Calu3 (cell line): ENCODE measurements at places on chromosomes 7 and 10. TPM values are rescaled to one million over a fixed set of nuclear protein-coding genes. Genes with fewer than 3 reads are reported as not detected.

GRM3 gene
- total RNA-seq: not detected in 2 replicates

GTF2IRD1 gene
- total RNA-seq: 29.2 and 31.1 TPM in 2 replicates

HOXA10 gene
- 11.8 and 12.1 TPM in 2 replicates for total RNA-seq

TMEM130 gene
- total RNA-seq: not detected in 2 replicates

SH3PXD2A gene
- total RNA-seq: 7.5 TPM in 2 replicates

HMX3 gene
- not detected in 2 replicates for total RNA-seq

RADIL gene
- total RNA-seq: 0.83 and 1.8 TPM in 2 replicates

PTPRN2 gene
- total RNA-seq: 1.9 and 2.0 TPM in 2 replicates

PTPN20 gene
- total RNA-seq: 5.1 and 7.1 TPM in 2 replicates

TMEM229A gene
- not detected in 2 replicates for total RNA-seq

FRMPD2 gene
- total RNA-seq: 1.9 and 2.0 TPM in 2 replicates

SPDYE6 gene
- not detected in 2 replicates for total RNA-seq

GRCh38 chr7:155959894-155960293 is 147.6 kb upstream of the SHH start:
- peak overlapping the region; percentile 22 for H3K4me3 ChIP-seq
- H3K36me3 ChIP-seq: peaks cover 19% of the 10 kb centered on the region
- H3K27ac ChIP-seq: peak overlapping the region; percentile 90
- H3K4me1 ChIP-seq: peaks cover 11% of the 10 kb centered on the region
- peak; percentile 35 for DNase-seq

GRCh38 chr7:155007947-155008346 is 5.0 kb upstream of the PAXIP1 start:
- H3K4me1 ChIP-seq: peaks cover 8% of the 10 kb centered on the region
- no peaks in the 10 kb centered on the region for H3K27me3 ChIP-seq
- DNase-seq: no peak
- H3K4me3 ChIP-seq: no peak overlapping the region
- H3K27ac ChIP-seq: no peak overlapping the region

GRCh38 chr10:127135844-127136577 is 60.4 kb downstream of the INSYN2A start:
- no peak overlapping the region for H3K4me3 ChIP-seq
- no peak overlapping the region for H3K27ac ChIP-seq
- H3K36me3 ChIP-seq: no peaks in the 10 kb centered on the region
- H3K27me3 ChIP-seq: no peaks in the 10 kb centered on the region
- no peak for DNase-seq

GRCh38 chr10:121788717-121789116 is 139.1 kb downstream of the ATE1 start:
- no peaks in the 10 kb centered on the region for H3K36me3 ChIP-seq
- H3K4me1 ChIP-seq: peaks cover 13% of the 10 kb centered on the region
- no peak for DNase-seq
- H3K27me3 ChIP-seq: no peaks in the 10 kb centered on the region
- H3K27ac ChIP-seq: no peak overlapping the region

GRCh38 chr10:19789607-19790006 is 26.6 kb upstream of the PLXDC2 start:
- no peaks in the 10 kb centered on the region for H3K4me1 ChIP-seq
- H3K36me3 ChIP-seq: no peaks in the 10 kb centered on the region
- H3K27me3 ChIP-seq: no peaks in the 10 kb centered on the region
- no peak overlapping the region for H3K27ac ChIP-seq
- no peak for DNase-seq

GRCh38 chr10:21299330-21299729 is 226.2 kb downstream of the SKIDA1 start:
- no peak overlapping the region for H3K4me3 ChIP-seq
- peaks cover 1% of the 10 kb centered on the region for H3K4me1 ChIP-seq
- no peak for DNase-seq
- H3K36me3 ChIP-seq: no peaks in the 10 kb centered on the region
- peaks cover 13% of the 10 kb centered on the region for H3K27me3 ChIP-seq
- H3K27ac ChIP-seq: no peak overlapping the region

DNA sequence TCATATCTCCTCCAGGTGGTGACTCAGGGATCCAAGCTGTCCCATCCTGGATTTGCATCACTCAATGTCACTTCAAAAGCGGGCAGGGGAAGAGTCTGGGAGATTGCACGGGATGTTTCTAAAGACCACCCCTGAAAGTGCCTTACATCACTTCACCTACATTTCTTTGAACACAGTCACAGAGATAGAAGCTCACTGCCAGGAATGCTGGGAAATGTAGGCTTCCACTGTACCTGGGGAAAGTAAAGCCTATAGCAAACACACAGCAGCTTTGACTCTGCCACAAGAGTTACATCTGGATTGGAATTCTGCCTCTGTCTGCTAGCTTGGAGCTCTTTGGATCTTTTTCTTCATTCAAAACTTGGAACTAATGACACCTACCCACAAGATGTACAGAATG is 300.9 kb downstream of the WDR11 start:
- no peak overlapping the region for H3K27ac ChIP-seq
- no peaks in the 10 kb centered on the region for H3K36me3 ChIP-seq
- DNase-seq: no peak
- H3K27me3 ChIP-seq: no peaks in the 10 kb centered on the region

DNA sequence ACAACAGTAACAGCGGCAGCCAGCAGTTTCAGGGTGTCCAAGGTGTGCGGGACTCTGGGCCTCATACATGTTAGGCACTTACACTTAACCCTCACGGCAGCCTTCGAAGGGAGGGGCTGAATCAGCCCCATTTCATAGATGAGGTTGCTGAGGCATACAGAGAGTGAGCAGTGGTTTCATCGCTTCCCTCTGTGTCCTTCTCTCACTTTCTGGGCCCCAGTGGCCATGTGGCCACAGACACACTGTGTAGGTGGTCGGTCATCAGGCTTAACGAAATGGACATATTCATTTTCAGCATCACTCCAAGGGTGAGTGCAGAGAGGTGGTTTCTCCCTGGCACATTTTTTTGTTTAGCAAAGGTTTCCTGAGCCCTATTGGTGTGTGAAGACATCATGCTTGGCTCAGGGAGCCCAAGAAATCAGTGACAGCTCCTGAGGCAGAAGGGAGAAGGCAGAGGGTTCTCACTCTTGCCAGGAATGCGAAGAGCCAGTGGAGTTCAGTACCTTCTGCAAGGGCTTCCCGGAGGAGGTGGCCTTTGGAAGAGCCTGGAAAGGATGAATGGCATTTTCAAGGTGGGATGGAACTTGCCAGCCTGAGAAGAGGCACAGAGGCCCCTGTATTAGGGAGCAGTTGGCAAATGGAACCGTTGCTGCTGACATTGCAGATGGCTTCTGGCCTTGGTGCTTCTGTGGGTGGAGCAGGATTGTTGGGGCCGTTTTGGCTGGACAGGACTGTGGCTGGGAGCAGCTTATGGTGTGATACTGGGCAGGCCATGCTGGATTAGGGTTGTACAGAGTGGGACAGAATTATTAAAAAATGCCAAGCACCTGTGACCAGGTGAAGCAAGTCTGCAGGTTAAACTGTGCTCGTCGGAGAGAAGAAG is 61.7 kb upstream of the PPIF start:
- no peak for DNase-seq
- no peak overlapping the region for H3K27ac ChIP-seq
- H3K4me1 ChIP-seq: peaks cover 10% of the 10 kb centered on the region
- no peak overlapping the region for H3K4me3 ChIP-seq
- H3K27me3 ChIP-seq: no peaks in the 10 kb centered on the region
- H3K36me3 ChIP-seq: peaks cover 8% of the 10 kb centered on the region

- no peak overlapping the region for H3K4me3 ChIP-seq
- no peak overlapping the region for H3K27ac ChIP-seq
- H3K27me3 ChIP-seq: peaks cover 43% of the 10 kb centered on the region
- no peaks in the 10 kb centered on the region for H3K36me3 ChIP-seq
- no peaks in the 10 kb centered on the region for H3K4me1 ChIP-seq
- no peak for DNase-seq
These were observed 2.5 kb downstream of the OR6V1 start for GRCh38 chr7:143054621-143055020.

- no peaks in the 10 kb centered on the region for H3K4me1 ChIP-seq
- no peaks in the 10 kb centered on the region for H3K36me3 ChIP-seq
- no peak overlapping the region for H3K27ac ChIP-seq
These were observed 534.0 kb upstream of the ANKRD30A start for GRCh38 chr10:36591436-36591835.

DNA sequence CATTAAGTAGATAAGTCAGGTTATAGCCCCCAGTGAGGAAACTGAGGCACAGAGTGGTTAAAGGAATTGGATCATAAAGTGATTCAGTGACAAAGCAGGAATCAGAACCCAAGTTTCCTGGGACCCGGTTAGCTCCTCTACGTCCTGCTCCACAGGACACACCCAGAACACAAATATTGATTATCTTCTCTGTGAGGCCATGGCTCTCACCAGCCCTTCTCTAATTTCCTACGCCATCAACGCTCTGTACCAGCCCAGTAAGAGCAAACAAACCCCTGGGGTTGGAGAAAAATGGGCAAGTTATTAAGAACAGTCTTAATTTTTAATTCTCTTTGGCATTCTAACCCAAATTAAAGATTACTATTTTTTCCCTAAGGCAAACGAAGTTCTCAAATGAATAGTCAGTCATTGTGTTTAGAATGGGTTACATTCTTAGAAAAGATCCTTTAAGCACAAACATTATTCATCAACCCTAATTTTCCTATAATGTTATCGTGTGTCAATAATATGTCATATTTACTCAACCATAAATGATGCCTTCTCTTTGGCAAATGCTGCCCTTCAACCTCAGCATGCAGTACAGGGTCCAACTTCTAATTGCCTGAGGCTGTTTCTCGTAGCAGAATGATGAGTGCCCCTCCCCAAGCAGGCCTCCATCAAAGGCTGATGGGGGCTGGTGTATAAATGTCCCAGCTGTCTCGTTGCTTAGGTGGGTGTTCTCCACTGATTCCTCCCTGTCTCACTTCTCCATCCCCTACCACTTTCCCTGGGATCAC is 25.4 kb upstream of the TM9SF3 start:
- no peak overlapping the region for H3K27ac ChIP-seq
- H3K4me1 ChIP-seq: peaks cover 28% of the 10 kb centered on the region
- DNase-seq: no peak
- no peak overlapping the region for H3K4me3 ChIP-seq
- H3K36me3 ChIP-seq: peaks cover 46% of the 10 kb centered on the region

DNA sequence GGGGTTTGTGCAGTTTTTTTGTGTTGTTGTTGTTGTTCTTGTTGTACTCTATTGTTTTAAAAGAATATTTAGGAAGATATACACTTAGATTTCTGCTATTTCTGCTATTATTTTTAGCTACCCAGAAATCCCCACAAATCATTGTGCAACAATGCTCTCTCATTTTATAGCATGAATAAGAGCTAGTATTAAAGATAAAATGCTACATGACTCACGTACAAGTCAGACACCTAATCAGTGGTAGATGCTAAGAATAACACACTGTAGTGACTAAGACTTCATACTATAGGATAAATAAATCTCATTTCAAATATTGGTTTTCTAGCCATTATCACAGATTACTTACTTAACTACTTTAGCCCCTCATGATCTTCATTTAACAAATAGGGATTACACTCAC is 920.5 kb downstream of the KCNMA1 start:
- H3K4me3 ChIP-seq: no peak overlapping the region
- no peak for DNase-seq
- H3K27me3 ChIP-seq: no peaks in the 10 kb centered on the region
- H3K36me3 ChIP-seq: no peaks in the 10 kb centered on the region
- no peak overlapping the region for H3K27ac ChIP-seq

DNA sequence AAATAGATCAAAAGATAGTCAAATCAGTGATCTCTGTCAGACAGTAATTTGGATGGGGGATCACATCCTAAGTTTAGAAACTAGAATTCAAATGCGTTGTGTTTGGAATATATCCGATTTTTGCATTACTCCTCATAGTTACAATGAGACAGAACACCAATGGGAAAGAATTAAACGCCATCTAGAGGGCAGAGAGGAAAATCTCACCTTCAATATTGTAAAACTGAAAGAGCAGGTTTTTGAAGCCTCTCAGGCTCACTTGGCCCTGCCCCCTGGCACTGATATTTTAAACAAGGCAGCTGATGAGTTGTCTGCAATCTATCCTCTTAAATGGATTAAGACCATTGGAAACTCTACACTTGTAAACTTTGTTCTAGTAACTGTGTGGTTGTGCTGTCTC is 17.7 kb downstream of the FRG2B start:
- DNase-seq: peak; percentile 4
- H3K4me1 ChIP-seq: no peaks in the 10 kb centered on the region
- H3K36me3 ChIP-seq: no peaks in the 10 kb centered on the region

DNA sequence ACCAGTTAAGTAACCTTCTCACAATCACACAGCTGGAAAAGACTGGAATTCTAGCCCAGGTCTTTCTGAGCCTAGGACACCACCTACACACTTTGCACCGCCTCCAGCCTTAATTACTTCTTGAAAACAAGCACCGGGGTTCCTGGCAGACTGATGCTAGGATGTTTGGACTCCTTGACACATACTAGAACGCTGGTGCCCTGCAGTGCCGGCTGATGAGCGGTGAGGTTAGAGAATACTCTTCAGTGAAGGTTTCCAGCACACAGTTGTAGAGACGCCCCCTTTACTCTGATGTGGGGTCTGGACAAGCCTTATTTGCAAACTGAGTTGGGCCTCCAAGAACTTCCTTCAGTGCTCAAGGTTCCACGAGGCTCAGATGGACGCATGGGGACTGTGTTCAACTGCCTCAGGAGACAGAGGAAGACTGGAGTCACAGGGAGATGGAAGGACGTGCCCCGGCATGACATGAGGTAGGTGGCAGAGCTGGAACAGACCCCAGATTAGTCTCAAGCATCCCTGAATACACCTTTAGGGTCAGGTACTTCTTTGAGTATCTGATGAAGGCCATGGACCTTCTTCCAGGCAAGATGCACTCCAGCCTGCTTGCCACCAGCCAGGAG is 89.6 kb downstream of the COBL start:
- no peak for DNase-seq
- H3K4me1 ChIP-seq: peaks cover 15% of the 10 kb centered on the region
- H3K36me3 ChIP-seq: no peaks in the 10 kb centered on the region
- no peaks in the 10 kb centered on the region for H3K27me3 ChIP-seq
- no peak overlapping the region for H3K27ac ChIP-seq
- H3K4me3 ChIP-seq: no peak overlapping the region

GRCh38 chr10:132710036-132710686 is 75.8 kb downstream of the NKX6-2 start:
- peaks cover 4% of the 10 kb centered on the region for H3K36me3 ChIP-seq
- no peak overlapping the region for H3K4me3 ChIP-seq
- peaks cover 10% of the 10 kb centered on the region for H3K4me1 ChIP-seq

GRCh38 chr10:129094861-129095260 is 372.2 kb upstream of the MGMT start:
- H3K4me3 ChIP-seq: no peak overlapping the region
- DNase-seq: no peak
- no peaks in the 10 kb centered on the region for H3K27me3 ChIP-seq
- no peak overlapping the region for H3K27ac ChIP-seq
- H3K4me1 ChIP-seq: no peaks in the 10 kb centered on the region

GRCh38 chr10:71790749-71791440 is 17.6 kb upstream of the VSIR start:
- no peak overlapping the region for H3K4me3 ChIP-seq
- H3K27me3 ChIP-seq: peaks cover 50% of the 10 kb centered on the region
- no peaks in the 10 kb centered on the region for H3K36me3 ChIP-seq

- H3K27ac ChIP-seq: no peak overlapping the region
- H3K4me1 ChIP-seq: peaks cover 14% of the 10 kb centered on the region
- peak overlapping the region; percentile 24 for H3K4me3 ChIP-seq
- no peaks in the 10 kb centered on the region for H3K36me3 ChIP-seq
- DNase-seq: no peak
- H3K27me3 ChIP-seq: peaks cover 23% of the 10 kb centered on the region
These were observed 25.1 kb downstream of the PRKAG2 start for GRCh38 chr7:151851782-151852181.

- H3K27ac ChIP-seq: no peak overlapping the region
- no peaks in the 10 kb centered on the region for H3K36me3 ChIP-seq
- no peak for DNase-seq
- no peaks in the 10 kb centered on the region for H3K4me1 ChIP-seq
- H3K27me3 ChIP-seq: peaks cover 100% of the 10 kb centered on the region
These were observed 6.6 kb downstream of the ADCYAP1R1 start for GRCh38 chr7:31058688-31059087.
